T-helper 17 cell (primary cell): ENCODE measurements at places on chromosomes 2 and 18. TPM values are rescaled to one million over a fixed set of nuclear protein-coding genes. Genes with fewer than 3 reads are reported as not detected.
A peak's percentile ranks its signal among the peaks of the same experiment; 100 is the strongest.

- H3K4me1 ChIP-seq = peaks cover 44% of the 10 kb centered on the region
- peak overlapping the region; percentile 96 for H3K4me3 ChIP-seq
- peak overlapping the region; percentile 98 for H3K27ac ChIP-seq
- no peak for DNase-seq
- H3K36me3 ChIP-seq = peaks cover 2% of the 10 kb centered on the region
Measured at GRCh38 chr2:38598200-38598990, 4.3 kb downstream of the HNRNPLL start.

GRCh38 chr2:160893581-160893980, 266.6 kb upstream of the TANK start:
- H3K27me3 ChIP-seq = peaks cover 6% of the 10 kb centered on the region
- DNase-seq = no peak
- no peaks in the 10 kb centered on the region for H3K36me3 ChIP-seq
- H3K4me3 ChIP-seq = no peak overlapping the region
- no peaks in the 10 kb centered on the region for H3K4me1 ChIP-seq

GRCh38 chr2:96113367-96113677, 3.0 kb downstream of the ADRA2B start:
- H3K36me3 ChIP-seq = no peaks in the 10 kb centered on the region
- H3K4me3 ChIP-seq = no peak overlapping the region
- H3K4me1 ChIP-seq = peaks cover 10% of the 10 kb centered on the region
- H3K27me3 ChIP-seq = no peaks in the 10 kb centered on the region

STAMBP gene
- total RNA-seq = 25.3 TPM
